ENCODE measurements at places on chromosomes 13 and 19.

DNA sequence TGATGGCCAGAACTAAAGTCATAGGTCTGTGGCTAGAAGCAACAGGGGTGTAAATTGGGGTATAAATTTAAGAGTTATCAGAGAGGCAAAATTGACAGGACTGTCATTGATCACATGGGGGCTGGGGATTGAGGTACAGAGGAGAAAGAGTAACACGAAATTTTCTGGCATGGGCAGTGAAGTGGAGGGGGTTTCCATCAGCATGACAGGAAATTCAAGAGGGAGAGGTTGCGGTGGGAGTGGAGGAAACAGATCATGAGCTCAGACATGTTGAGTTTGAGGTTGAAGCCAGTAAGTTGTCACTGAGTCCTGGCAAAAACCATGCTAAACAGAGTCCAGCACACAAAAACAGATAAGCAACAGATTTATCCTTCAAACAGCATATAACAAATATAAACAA is 192.1 kb upstream of the TSC22D1 start:
- peak; percentile 64 for DNase-seq

GRCh38 chr13:20940083-20940482 is 37.5 kb upstream of the XPO4 start:
- no peak for DNase-seq

DNA sequence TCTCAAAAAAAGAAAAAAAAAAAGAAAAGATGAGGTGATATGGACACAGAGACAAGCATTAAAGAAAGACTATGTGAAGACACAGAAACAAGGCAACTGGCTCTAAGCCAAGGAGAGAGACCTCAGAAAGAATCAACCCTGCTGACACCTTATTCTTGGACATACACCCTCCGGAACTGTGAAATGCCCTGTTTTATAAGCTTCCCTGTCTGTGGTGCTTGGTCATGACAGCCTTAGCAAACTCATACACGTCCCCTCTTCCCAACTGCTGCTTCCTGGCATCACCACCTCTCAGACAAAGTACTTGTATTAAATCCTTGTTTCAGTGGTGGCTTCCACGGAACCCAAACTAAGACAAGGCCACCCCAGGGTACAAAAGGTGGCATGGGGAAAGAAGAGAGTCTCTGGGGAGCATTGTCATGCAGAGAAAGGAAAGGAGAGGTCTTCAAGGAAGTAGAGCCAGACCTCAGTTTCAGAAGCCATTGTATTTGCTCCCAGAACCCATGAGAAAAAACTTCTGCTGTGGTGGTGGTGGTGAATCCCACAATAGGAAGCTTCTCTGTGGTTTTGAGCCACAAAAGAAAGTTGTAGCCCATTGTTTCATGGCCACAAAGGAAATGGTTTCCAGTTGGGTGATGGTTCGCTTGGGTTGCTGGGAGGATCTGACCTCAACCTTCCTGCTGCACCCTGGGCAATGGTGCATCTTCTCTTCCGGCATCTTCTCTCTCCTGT is 16.3 kb upstream of the TSPAN16 start:
- DNase-seq, result peak; percentile 86

GRCh38 chr13:99352351-99353245 is 45.4 kb upstream of the GPR183 start:
- peak; percentile 83 for DNase-seq

GRCh38 chr13:106143930-106144709 is 391.3 kb downstream of the EFNB2 start:
- DNase-seq, result no peak

DNA sequence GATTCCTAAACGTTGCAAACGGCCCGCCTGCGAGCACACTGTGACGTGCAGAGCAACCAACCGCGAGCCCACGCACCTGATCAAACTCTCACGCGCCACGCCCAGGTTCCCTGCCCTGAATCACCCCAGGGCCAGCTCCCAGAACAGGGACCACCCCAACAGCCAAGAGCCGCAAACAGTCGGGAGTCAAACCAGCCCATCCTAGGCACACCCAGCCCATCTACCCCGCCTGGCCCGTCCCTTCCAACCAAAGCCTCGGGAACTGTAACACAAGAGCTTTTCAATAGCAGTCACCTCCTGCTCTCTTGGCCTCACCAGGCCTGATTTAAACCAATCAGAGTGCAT is 8.9 kb downstream of the PIP5K1C start:
- DNase-seq, result no peak

DNA sequence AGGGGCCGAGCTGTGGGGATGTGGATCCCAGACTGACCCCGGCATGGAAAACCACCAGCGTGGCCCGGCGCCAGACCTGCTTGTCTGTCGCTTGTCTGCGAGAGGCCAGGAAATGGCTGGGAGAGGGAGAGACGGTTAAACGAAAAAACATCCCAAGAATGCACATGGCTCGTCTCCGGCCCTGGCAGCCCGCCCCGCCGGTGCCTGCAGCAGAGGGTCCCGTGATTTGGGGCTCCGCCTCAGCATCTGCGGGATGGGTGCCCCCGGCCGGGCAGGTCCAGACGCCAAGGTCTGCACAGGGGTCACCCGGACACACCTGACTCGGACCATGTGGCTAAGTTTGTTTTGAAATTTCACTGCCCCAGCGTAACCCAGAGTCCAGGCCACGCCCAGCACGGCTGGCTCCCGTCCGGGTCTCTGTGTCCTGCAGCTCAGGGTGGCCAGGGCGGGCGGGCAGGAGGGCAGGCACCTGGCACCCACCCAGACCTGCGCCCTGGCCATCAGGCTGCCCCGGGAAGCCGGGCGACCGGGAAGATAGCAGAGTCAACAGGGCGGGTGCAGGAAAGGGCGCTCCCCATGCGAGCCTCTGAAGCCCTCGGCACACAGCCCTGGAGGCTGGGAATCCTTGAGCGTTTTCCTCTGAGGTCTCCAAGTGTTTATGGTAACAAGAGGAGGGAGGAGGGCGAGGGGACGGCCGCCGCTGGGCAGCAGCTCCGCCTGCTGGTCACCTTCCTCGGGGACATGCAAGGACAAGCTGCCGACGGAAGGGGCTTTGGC is 103.2 kb downstream of the GADD45B start:
- DNase-seq, result peak; percentile 59

DNA sequence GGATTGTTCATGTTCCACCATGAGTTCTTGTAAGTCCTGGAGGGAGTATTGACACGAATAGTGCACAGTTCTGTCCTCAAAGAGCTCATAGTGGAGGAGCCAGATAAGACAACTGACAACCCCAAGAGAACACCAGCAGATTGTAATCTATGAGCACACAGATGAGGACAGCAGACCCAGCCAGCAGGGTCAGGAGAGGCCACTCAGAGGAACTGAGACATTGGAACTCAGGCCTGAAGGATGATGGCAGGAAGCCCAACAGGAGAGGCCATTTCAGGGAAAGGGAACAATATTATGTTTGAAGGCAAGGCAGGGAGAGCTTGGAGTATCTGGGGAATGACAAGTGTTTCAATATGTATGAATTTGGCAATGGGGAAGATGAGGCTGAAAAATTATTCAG is 63.7 kb upstream of the IPO5 start:
- no peak for DNase-seq

DNA sequence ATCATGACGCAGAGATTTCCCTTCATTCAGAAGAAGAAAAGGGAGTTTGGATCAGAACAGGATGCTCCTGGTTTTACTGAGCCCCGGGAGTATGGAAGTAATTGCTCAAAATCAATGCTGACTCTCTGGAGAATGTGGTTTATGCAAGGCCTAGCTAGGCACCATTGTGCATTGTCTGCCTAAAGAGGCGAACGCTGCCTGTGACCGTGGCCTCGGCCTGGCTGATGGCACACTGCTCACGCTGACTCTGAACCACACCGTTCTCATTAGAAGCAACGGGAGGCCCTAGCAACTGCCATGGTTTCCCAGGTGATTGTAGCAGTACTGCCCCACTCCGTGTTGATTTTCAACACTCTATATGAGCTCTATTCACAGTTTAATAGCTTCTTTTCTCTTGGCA is 41.7 kb upstream of the UBL3 start:
- DNase-seq, result no peak

DNA sequence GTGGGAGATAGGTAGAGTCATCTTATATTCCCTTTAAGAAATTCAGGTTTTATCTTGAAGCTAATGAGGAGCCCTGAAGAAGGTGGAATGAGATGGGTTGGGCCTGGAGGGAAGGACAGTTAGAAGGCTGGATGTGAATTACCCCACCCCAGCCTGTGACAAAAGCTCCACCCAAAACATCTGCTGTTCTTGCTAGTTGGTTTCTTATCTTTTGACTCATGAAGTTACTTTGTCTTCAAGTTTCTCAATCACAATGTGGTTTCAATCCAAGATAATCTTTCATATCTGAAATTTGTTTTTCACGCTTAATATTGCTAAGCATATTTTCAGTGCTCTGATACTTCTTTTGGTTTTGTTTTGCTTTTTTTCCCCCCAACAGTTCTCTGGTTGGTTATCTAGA is 38.3 kb upstream of the HMGB1 start:
- DNase-seq, result peak; percentile 66

DNA sequence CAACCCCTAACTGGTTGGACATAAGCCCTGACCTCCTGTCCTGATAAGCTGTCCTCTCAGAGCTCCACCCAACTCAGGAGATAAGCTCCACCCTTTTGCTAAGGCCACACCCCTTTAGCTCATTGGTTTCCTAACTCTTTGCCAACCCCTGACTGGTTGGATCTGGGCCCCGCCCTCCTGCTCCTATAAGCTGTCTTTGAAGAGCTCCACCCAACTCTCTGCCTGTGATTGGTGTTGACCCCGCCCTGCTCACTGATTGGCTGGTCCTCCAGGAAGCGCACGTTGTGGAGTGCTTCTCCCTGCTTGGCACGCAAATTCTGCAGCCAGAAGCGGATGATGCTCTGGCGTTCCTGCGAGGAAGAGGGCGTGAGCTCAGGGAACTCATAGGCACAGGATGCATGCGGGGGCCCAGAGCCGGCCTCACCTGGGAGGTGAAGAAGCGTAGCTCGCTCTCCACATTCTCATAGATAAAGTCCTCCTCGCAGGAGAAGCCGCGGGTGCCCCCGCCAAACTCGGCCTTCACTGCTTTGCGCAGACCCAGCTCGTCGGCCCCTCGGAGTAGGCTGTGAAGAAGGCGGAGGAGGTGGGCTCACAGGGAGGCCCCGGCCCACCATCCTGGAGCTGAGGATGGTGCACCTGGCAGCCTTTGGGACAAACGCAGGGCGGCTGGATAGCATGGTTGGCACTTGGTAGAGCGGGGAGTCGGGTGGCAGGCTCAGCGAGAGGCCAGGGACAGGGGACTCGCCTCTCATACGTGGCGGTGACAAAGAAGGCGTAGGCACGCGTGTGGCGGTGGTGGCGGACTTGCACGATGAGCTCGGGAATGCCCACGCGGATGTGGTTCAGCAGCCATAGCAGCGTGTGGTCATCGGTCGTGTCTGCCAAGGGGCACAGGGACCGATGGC is 1.7 kb downstream of the ANO8 start:
- DNase-seq, result peak; percentile 57

DNA sequence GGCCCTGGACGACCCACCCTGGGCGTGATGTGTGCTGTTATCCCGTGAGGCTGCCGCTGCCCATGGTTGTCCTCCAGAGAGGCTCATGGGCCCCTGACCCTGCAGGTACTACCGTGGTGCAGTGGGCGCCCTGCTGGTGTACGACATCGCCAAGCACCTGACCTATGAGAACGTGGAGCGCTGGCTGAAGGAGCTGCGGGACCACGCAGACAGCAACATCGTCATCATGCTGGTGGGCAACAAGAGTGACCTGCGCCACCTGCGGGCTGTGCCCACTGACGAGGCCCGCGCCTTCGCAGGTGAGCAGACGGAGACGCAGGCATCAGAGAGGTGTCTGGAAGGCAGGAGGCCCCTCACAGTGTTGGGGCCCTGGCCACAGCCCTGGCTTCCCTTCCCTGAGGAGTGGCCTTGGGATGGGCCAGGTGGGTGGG is 11.1 kb upstream of the MARCHF2 start:
- no peak for DNase-seq

DNA sequence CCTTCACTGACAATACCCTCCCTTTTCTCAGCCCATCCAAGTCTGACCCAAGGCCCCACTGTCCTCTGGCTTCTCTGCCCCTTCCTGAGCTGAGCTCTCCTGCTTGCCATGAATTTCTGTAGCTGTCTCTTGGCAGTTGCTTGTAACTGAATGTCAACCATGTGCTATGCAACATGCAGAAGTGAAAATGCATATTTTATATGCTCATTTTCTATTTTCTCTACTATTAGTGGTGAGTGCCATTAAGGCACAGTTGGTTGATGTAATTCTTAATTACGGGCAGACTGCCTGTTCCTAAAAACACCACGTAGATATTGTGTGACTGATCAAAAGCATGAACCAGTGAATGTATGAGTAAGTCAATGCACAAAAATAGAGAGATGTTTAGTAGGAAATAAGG is 29.6 kb downstream of the TNFSF11 start:
- DNase-seq, result no peak

DNA sequence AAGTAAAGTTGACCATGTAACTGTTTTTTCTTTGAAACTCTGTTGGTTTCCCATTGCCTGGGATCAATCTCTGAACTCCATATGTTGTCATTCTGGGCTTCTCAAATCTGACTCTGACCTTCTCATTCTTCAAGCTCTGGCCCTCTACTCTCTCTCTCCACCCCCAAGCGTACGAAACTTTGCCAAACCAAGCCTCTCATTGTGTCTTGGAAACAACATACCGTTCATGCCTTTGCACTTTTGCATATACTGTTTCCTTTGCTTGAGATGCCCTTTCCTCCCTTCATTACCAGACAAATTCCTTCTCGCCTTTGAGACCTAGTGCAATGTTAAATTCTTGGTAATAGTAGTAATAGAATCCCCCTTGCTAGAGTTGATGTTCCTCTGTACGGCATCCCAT is 113.7 kb downstream of the OLFM4 start:
- no peak for DNase-seq

DNA sequence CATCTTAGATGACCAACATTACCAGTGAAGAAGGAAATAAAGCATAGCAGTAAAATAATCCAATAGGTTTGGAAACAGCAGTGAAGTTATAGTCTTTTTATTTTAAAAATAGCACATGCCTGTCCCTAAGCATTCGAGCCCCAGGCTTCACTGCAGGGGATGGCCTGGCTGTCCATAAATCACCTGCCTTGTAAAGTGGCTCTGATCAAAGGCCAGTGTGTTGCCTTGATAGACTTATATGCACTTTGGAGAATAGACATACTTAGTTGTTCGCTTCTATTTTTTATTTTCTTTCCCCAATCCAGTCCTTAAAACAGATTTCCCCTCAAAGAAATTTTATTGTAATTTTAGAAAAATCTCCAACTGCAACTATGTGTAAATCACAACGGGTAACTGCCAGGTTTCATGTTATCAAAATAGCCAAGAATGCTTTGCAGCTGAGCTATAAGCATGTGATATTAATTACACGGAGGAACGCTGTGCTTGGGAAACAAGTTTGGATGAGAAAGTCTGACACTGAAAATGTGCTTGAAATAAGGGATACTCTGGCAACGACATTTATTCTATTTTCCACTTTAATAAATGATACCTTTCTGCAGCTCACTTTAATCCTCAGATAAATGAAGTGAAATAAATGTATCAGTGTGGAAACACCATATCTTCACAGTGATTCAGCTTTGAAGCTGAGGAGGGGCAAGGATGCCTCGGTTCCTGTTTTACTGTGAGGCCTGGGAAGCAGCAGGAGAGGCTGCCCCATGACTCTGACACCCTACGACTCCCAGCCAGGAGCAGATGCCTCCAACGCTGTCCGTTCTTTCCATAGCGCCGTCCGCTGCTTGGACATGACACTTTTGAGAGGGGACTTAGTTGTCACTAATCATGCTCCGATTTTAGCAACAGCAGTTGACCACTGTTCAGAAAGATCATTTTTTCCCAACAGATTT is 5.5 kb upstream of the METTL21C start:
- DNase-seq, result no peak

GRCh38 chr13:19020988-19021387 is 160.6 kb downstream of the TUBA3C start:
- no peak for DNase-seq

- no peak for DNase-seq
These were observed 20.3 kb downstream of the RFX1 start for GRCh38 chr19:13985771-13986347.

All from activated CD4-positive, alpha-beta T cell treated with anti-CD3 and anti-CD28 coated beads, Interleukin-10, Interleukin-2, amounts not matched to agents 100 ng/mL and 50 ng/mL, durations not matched to agents 16 hours and 8 hours (primary cell).